ENCODE measurements at places on chromosomes 6 and 20.

GRCh38 chr6:117906958-117907600 is at the start of gene SLC35F1:
SLC35F1 (plus strand) TSS chr6:117907264.
- no peak for DNase-seq

DNA sequence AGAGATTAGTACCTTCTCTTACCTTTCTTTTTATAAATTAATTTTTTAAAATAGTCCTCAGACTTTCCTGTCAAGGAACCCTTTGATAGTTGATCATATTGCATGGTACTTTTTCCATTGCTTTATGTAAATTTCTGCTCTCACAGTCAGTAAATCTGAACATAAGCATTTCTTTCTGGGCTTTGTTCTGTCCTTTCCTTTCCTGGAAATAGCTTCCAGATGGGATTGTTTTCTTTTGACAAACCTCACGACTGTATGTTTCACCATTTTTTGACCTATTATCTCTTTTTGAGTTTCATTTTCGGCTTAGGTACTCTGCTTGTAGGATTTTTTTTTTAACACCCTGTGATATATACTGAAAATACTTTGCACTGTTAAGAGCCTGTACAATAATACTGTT is 32.6 kb downstream of the UTRN start:
- no peak for DNase-seq

DNA sequence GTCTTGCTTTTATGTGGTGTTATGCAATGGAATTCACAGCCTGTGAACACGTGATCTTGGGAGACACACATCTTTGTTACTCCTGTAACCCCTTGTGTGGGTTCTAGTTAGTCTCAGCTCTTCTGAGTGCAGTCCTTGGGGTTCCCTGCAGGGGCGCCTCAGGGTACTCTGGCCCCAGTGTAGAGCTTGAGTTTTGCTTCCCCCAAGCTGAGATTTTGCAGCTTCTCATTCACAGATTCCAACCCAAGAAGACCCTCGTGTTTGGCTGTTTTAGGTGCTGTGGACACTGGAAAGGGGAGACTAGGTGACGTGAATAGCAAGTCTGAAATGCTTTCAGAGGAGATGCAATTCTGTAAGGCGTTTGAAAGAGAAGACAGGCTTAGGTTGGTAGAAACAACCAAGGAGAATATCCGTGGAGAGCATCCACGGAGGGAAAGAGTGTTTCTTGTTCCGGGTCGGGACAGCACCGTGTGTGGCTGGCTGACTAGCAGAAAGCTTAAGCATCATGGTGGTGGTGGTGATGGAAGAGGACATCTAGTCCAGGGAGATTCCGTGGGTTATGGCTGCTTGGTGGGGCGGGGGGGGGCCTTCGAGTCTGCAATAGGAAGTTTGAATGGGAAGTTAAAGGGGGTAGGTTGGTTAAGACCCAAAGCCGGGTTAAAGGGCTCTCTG is 30.1 kb downstream of the DUSP22 start:
- DNase-seq, result no peak

DNA sequence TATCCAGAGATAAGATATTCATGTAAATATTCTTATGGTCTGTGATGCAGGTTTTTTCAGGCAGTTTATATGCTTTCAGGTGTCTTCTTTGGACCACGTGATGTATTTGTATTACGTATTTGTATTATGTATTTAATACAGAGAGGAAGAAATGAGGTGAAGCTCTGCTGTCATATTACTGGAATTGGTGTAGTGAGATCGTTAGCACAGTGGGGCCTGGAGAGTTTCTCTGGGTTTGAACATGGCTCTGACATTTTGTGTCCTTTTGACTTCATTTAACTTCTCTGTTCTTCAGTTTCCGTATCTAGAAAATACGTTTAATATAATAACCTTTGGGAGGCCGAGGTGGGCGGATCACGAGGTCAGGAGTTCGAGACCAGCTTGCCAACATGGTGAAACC is 1.6 kb upstream of the PRIM2 start:
- DNase-seq, result no peak

GRCh38 chr20:46850896-46851295 is 43.7 kb upstream of the EYA2 start:
- DNase-seq, result no peak

DNA sequence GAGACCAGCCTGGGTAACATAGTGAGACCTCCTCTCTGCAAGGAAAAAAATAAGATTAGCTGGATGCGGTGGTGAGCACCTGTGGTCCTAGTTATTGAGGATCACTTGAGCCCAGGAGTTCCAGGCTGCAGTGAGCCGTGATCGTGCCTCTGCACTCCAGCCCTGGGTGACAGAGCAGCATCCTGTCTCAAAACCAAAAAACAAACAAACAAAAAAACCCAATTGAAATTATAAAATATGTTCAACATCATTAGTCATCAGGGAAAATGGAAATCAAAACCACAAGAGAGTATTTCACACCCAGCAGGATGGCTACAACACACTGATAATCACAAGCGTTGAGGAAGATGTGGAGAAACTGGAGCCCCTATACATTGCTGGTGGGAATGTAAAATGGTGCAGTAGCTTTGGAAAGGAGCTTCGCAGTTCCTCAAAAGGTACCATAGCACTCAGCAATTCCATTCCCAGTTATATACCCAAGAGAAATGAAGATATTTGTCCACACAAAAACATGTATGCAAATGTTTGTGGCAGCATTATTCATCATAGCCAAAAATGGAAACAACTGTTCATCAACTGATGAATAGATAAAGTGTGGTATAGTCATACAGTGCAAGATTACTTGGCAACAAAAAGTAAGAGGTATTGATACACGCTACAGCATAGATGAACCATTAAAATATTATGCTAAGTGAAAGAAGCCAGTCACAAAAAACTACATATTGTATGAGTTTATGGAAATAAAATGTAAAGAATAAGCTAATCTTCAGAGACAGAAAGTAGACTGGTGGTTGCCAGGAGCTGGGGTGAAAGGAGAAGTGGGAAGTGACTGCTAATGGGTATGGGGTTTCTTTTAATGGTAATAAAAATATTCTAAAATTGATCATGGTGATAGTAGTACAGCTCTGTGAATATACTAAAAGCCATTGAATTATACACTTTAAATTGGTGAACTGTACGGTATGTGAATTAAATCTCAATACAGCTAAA is 38.7 kb upstream of the RIPOR2 start:
- DNase-seq, result no peak

DNA sequence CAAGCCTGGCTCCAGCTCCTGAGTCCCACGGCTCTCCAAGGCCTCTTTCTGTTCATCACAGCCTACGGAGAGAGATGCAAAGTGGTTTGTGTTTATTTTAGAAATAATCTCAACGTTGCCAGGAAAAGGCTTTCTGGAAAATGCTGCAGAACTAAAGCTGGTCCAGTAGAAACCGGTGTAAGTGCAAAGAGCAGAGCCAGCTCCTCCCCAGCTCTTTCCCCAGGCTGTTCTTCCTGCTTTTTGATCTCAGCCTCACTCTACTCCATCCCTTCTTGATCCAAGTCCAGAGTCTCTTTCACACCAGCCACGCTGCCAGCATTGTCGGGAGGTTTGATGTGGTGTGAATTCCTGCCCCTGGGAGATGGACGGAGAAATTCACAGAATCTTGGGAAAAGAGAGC is 69.8 kb downstream of the TMEM170B start:
- no peak for DNase-seq

DNA sequence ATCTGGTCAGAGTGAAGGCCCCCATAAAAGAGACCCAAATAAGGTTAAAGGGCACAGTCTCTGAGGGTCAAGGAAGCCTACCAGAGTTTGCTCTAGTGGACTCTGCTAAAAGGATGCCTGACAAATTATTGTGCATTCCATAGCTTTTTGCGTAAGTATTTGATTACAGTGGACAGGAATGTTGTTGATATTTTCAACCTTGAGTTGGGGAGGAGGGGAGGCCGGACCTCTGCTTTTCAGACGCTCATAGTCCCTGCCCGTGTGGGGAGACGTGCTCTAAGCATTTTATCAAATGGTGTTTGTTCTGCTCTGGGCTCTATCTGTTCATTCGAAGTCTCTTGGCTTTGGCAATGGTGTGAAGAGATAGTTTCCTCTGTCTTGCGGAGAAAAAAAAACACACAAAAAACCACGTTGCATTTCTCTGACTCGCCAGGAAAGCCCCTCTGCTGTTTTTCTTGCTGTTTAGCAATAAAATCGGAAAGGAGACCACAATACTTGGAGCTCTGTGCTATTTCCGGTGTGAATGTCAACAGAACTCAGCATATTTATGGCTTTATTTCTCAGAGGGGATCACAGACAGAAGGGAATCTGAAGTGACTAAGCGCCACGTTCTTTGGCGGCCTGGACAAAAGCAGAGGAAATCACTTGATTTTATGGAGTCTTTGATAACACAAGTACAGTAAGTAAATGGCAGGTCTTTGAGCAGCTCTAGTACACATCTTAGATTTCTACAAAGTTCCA is 159.8 kb downstream of the ZFP64 start:
- DNase-seq, result no peak

DNA sequence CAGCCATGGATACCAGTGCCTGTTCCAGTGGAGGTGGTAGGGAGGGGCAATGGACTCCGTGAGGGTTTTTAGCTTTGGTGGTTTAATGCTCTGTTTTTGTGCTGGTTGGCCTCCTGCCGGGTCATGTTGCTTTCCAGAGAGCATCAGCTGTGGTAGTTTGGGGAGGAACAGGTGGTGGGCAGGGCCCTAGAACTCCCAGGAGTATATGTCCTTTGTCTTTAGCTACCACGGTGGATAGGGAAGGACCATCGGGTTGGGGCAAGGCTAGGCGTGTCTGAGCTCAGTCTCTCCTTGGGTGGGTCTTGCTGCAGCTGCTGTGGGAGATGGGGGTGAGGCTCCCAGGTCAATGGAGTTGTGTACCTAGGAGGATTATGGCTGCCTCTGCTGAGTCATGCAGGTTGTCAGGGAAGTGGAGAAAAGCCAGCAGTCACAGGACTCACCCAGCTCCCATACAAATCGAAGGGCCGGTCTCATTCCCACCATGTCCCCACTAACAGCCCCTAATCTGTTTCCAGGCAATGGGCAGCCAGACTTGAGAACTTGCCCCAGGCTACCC is 38.9 kb downstream of the MRAP2 start:
- no peak for DNase-seq

- DNase-seq, result no peak
Measured at GRCh38 chr20:42270539-42270938, 652.4 kb upstream of the CHD6 start.

DNA sequence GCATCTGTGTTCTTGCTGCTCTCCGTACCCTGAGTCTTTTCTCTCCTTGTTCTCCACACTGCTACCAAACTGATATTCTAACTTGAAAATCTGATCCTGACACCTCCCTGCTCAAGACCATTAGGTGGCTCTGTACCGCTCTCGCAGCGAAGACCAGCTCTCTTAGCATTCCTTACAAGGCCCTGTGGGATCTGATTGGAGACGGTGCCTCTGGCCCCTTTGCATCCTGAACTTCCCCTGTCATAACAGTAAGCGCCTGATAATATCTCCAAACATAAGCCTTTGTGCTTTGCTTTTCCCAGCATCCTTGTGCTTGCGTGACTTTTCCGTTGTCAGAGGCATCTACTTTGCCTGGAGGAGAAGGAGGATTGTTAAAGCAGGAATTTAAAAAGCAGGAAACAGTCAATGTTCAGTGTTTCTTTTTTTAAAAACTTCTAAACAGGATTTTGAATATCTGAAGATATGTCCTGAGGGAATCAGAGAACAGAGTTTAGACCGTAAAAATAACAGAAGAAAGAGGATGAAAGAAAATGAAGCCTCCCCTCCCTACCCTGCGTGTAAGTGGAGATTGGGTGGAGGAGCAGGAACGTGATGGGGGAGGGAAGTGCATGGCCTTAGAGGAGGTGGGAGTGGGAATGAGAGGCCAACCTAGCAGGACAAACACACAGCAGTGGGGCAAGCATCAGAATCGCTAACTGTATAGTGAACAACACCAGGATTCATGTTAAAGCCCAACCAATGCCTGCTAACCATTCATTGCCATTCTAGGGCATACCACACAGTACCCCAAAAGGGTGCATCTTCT is 89.2 kb upstream of the STMND1 start:
- no peak for DNase-seq

DNA sequence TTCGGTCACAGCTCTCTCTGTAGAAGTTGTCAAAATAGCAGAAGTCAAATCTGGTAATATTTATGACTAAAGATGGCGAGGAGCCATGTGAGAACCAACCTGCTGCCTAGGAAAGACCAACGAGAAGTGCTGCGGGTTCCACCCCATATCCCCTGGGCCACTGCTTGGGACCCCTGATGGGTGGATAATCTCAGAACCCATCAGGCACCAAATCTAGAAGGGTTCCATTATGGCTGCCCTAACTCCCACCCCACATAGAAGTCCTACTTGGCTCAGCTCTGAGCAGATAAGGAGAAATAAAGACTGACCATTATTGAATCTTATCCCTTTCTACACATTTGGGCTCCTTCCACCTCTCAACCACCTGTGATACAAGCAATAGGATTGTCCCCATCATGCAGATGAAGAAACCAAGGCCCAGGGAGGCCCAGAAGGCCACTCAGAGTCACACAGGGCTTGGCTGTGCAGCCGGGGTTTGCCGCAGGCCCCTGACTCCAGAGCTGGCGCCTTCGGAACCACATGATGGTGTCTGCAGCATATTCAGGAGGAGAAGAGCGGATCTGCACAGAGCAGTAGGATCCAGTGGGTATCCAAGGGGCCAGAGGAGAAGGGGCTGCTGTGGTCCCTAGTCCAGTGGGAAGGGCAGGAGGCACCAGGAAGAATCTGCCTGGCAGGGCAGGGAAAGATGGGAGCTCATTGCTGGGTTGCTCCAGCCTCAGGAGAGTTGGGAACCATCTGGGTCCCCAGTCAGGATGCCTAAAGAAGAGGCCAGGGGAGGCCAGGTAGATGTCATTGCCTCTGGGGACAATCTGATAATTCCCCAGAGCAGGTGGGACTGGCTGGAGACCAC is 9.6 kb upstream of the PCMTD2 start:
- no peak for DNase-seq

DNA sequence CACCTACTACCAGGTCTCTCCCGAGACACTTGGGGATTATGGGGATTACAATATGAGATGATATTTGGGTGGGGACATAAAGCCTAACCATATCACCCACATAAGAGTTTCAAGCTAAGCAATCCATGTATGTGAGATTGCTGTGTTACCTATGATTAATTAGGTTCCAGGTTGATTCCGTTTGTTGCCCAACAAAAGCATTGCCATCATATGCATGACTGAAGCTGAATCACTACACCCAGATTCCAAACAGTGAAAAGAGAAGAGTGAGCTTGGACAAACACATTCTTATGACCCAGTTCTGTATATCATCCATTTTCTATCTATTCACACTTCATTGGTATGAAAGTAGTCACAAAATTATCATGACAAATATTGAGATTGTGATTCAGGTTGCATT is 952.5 kb upstream of the MAN1A1 start:
- DNase-seq, result no peak
